ENCODE measurements at places on chromosomes 5 and 9.

- no peak for DNase-seq
Measured at GRCh38 chr5:122312591-122313406, 762 bp downstream of the SNCAIP start.

DNA sequence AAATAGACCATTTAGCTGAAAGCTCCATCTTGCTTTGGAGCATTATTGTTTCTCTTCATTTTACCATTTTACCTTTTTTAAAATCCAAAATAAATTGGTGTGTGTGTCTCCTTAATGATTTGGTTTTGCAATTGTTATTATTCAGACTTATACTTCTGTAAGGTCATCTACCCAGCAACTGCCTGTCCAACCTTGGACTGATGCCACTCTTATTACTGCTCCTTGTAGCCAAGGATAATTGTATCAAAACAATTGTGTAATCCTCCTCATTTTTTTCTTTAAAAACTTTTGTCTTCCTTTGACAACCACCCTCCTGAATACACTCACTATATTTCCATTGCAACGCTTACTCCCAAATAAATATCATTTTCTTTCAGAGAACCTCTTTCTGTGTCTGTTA, 30.3 kb upstream of the HMGCR start:
- DNase-seq, result no peak

DNA sequence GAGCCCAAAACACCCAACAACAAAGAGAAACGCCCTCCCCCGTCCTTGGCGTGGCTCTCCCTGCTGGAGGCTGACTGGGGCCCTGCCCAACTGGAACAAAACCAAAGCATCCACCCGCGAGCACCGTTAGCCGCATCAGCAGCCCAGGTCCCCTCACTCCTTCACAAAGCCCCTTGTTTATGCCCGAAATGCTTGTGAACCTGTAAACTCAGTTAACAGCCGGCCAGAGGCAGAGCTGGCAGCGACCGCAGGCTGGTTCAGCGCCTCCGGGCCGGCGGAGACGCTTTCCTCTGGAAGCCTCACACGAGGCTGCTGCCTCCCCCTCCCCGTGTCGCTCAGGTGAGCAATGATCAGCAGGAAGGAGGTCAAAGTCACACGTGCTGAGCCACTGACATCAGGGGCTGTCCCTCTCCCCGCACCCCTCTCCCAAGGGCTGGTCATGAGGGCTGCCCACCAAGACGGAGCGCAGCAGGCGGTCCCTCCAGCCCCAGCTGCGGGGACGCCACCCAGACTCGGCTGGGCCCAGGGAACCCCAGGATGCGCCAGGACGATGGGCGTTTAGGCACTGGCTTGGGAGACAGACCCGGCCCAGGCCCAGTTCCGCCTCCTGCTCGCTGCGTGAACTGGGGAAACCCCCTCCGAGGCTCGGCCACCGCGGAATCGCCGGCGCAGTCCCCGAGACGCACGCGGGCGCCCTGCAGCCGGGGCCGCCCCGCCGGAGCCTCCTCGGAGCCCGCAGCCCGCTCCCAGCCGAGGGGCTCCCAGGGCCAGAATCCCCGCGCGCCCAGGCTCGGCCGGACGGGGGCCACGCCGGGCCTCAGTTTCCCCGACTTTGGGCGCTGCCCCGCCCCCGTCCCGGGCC, 563 bp downstream of the SNAPC4 start:
- no peak for DNase-seq

DNA sequence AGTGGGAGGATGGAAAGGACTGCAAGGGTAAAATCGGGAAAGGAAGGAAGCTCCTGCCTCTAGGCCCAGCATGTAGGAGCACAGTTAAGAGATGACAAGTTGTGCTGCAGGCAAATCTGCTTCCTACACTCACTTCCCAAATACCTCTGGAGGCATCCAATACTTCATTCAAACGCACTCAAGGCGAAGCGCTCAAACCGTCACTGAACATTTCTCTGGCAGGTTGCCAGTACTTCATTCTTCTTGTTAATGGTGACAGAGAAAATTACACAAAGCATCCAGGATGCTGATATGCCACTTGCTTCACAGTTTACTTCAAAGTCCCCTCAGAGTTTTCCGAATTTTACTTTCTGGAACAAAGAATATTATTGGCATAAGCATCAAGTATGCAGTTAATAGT, 59.8 kb downstream of the NREP start:
- DNase-seq, result no peak

- no peak for DNase-seq
Measured at GRCh38 chr5:36198281-36198680, 43.4 kb downstream of the NADK2 start.

- DNase-seq, result no peak
Measured at GRCh38 chr9:106738109-106738508, 124.9 kb upstream of the ZNF462 start.

- DNase-seq, result no peak
Measured at GRCh38 chr5:146548781-146549449, 32.9 kb upstream of the GPR151 start.

- no peak for DNase-seq
Measured at GRCh38 chr5:57193757-57194413, 20.0 kb downstream of the GPBP1 start.

DNA sequence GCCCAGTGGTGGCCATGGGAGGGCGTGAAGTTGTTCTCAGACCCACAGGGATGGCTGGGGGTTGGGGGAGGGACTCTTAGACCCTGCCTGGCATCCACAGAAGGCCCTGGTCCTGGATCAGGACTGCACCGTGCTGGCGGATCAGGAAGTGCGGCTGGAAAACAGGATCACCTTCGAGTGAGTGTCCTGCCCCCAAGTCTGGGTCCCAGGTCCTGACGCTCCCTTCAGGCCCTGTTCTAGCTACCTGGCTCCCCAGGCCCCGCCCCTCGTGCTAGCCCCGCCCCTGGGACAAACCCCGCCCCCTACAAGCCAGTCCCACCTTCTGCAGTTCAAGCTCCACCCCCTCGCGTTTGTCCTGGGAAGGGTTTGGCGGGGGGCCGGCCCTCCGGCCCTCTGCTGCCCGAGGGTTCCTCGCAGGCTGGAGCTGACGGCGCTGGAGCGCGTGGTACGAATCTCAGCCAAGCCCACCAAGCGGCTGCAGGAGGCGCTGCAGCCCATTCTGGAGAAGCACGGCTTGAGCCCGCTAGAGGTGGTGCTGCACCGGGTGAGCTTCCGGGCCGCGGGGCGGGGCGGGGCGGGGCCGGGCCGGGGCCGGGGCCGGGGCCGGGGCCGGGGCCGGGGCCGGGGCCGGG, 12.9 kb downstream of the RGS14 start:
- DNase-seq, result no peak

DNA sequence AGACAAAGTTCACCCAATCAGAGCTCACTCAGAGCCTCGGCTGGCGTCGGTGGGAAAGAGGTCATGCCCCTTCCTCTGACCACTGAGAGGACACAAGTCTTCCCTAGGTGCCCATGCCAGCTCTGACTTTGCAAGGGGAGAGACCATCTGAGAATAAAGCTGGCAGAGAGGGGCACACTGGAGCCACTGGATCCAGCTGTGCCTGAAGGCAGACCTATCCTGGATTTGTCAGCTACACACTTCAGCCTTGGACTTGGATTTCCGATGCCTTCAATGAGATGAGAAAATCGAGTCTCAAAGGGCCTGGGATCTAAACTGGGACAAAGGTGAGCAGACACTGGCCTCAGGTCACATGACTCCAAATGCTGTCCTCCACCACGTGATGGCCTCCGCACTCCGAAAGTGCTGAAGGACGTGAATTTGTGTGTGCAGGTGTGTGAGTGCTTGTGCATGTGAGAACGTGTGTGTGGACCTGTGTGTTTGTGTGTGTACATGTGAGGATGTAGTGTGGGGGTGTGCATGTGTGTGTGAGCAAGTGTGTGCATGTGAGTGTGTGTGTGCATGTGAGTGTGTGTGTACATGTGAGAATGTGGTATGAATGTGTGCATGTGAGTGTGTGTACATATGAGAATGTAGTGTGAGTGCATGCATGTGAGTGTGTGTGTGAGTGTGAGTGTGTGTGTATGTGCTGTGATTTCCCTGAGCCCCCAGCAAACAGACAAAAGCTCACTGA, 37.9 kb downstream of the BARX1 start:
- DNase-seq, result no peak
